ENCODE measurements at places on chromosomes 2 and 18.

GRCh38 chr2:23381084-23381483 lies 3.9 kb upstream of the KLHL29 start:
- peak; percentile 42 for DNase-seq

- DNase-seq = no peak
These were observed 582 bp upstream of the ZAP70 start for GRCh38 chr2:97712693-97713295.

DNA sequence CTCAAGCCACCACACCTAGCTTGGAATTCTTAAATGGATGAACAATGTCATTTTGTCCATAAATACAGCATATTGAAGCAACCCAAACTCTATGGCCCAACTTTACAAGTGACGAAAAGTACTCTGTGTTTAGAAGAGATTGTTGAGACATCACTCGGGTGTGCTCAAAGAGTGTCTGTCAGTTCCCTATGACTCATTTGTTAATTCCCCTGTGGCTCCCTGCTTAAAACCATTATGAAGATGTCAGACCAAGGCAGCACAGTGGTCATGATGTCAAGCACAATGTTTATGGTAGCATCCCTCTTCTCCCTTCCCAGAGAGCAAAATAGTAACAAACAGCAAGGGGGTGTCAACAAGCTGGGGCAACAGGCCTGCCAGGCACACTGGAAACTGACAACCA lies 3.0 kb downstream of the LYG1 start:
- no peak for DNase-seq

DNA sequence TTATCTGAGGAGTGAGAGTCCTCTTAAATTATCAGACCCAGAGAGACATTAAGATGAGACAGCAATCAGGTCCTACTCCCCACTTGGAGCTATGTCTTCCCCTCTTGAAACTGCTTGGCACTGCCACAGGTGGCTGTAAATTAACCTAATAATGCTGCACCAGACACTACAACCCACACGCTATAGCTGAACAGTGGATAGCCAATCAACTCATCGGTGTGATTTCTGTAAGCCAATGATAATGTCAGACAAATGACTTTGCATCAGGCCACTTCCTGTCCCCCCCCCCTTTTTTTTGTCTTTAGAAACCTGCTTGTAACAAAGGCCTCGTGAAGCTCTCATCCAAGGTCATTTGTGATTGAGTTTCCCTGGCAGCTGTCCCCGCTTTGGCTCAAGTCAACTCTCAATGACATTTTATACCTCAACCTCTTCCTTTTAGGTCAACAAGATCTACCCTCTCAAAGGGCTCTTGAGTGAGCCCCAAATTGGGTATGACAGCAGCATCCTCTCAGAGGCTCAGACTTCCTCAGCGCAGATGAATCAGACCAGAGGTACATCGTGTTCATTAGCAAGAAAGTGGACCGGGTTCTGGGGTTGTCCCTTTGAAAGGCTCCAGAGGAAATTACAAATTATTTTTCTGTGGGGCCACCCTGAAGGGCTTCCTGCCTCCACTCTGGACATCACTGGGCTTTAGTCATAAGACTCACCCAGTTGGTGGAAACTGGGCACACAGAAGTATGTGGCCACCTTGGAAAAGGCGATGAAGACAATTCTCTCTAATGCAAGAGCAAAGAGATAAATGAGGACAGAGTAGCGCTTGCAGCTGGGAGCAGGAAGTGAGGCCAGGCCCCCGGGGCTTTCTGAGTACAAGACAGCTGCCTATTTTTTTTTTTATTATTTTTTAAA lies 73.6 kb downstream of the COPS8 start:
- no peak for DNase-seq

DNA sequence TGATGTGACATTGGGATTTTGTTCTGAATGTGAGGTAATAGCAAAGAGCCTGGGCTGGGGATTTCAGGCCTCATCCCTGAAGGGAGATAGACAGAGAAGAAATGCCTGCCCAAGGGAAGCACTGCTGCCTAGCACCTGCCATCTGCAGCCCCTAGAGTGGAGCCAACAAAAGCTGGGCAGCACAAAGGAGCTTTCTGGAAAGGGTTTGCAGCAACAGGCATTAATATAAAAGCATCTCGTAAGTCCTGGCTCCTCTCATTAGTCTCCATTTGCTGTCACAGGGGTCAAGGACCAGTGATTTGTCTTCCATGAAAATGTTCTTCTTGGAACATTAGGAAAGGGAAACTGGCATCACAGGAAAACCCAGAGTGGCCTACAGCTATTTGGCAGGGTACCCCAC lies 157.2 kb upstream of the SLC14A2 start:
- no peak for DNase-seq

DNA sequence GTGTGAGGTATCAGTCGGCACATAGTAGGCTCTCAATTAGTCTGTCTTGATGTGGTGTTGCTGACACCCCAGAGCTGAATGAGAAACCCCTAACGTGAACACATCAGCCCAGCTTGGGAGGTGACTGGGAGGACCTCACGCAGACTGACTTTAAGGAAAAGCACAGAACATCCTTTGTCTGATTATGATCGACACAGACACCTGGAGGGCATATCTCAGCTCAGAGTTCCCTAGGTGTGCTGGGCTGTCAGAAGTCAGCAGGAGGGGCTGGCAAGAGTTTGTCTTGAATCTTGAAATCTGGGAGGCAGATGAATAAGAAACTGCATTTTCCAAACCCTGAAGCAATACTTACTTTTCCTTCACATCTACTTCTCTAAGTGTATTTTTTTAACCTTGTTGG lies 16.8 kb upstream of the MYCN start:
- DNase-seq = no peak

GRCh38 chr2:56049233-56049845 lies 125.8 kb upstream of the EFEMP1 start:
- no peak for DNase-seq

GRCh38 chr18:37483984-37484819 lies 81.4 kb downstream of the CELF4 start:
- DNase-seq = no peak

GRCh38 chr2:57185568-57185967 lies 861.0 kb upstream of the VRK2 start:
- no peak for DNase-seq

DNA sequence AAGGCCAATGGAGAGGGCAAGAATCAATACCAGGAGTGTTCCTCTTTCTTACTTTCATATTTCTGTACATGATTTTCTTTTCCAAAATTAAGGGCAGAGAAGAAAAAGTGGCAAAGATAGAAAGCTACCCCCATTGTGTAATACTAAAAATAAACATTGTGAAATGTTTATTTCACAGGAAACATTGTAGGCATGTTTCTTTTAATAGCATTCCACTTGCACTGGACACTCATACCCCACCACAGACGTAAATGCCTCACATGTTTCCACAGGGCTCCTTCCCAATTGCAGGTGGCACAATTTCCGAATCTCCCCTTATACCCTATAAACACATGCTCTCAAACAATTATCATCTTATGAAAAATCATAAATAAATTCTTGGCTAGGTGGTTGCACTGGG lies 645.1 kb upstream of the SETBP1 start:
- no peak for DNase-seq

GRCh38 chr2:132400169-132400900 lies 16.3 kb upstream of the GPR39 start:
- DNase-seq = no peak

DNA sequence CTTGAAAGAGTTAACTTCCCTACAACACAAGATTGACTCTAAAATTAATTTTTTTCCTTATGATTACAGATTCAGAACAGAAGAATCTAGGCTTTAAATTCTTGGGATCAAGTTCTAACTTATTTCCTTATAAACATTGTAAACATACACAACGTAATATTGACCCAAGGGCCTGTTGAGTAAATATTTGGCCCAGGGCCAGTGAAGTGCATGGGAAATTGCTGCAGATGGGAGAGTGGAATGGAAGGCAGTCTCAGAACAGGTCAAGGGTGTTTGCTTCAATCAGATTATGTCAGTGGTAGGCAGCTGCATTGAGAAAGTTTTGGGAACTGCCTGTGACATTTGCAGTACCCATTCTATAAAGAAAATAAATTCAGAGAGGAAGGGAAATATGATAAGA lies 137.6 kb downstream of the MYO1B start:
- DNase-seq = peak; percentile 21

DNA sequence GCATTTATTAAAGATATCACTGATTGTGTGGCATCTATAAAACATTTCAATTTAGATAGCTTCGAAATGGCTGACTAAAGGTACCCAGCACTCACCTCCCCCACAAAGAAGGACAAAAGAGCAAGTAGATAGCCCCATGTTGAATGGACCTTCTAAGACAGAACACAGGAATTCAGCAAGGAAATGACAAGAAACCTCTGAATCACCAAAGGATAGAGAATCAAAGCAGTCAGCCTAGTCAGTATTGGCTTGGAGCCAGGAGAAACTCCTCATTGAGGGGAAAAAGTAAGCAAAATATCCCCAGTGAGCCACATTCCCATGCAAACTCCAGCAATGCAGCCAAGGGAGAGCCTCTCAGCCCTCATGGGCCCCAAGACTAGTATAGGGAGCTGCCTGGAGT lies 113.7 kb downstream of the BARD1 start:
- no peak for DNase-seq

- DNase-seq = no peak
These were observed 36.5 kb upstream of the CDH19 start for GRCh38 chr18:66640431-66640830.

- DNase-seq = peak; percentile 51
These were observed 21.7 kb upstream of the POLI start for GRCh38 chr18:54247511-54248175.

GRCh38 chr2:120863661-120864320 lies 128.1 kb downstream of the GLI2 start:
- no peak for DNase-seq

DNA sequence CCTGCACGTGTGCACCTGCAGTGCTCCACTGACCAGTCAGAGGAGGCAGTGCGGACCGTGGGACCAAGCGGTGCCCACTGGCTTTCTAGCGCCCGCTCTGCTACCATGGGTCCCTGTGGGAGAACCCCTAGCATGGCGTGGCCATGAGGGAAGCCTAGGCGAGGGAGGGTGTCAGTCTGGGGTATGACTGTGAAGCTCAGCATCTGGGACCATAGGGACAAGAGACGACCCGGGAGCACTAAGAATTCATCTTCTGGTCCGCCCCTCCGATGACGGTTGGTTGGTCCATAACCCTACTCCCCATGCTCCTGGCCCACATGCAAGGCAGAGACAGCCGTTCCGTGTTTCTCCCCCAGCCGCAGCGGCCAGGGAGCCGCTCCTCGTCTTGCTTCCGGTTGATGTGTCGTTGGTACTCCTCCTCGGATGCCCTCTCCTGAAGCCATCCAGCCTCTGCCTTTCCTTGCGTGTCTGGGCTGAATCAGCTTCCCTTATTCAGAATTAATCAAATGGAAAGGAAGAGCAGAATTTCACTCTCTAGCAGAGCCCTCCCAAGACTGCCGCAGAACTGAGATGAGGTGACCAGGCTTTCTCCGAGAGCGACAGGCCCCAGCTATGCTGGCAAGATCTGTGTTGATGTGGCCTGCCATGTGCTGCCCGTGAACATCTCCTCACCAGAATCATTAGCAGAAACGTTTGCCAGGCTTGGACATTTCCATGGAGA lies 23.0 kb downstream of the COX7A2L start:
- no peak for DNase-seq

GRCh38 chr18:44855681-44856080 lies 175.0 kb downstream of the SETBP1 start:
- DNase-seq = no peak

DNA sequence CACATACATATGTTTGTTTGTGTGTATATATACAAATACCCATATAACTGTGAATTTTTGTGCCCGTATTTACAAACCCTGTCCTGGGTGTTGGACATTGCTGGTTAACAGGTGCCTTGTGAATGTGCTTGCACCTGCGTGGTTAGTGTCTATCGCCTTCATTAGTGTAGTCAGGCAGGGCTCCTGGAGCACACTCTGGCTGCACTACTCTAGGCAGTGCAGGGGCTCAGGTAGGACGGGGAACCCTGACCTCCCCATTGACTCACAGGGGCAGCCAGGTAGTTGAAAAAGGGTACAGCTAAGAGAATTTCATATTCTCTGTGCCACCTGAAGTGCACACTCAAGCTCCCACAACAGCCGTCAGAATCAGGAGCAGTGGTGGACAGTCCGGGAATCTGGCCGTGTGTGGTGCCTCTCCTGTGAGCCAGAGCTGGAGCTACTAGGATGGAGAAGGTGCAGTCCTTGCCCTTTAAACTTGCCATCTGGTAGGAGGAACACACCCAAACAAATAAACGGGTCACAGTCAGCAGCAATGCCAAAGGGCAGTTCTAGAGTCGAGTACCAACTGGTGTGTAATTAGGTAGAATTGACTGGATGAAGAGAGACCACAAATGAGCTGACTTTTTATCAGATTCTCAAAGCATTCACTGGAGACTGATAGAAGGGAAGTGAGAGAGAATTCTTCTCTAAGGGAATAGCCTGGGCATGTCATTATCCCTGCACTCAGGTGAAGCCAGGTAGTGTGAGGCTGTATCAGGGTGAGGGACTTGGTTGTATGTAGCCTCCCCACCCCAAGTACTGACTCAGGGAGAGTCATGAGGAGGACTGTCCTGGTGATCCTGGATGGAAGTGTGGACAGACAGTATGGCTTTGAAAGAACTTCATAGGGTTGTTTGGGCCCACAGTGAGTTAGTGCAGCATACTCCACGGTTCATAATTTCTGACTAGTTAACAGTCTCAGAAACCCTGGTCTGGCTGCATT lies 44.1 kb downstream of the FARP2 start:
- DNase-seq = no peak

GRCh38 chr18:79373736-79374135 lies 22.0 kb upstream of the NFATC1 start:
- no peak for DNase-seq

- peak; percentile 64 for DNase-seq
These were observed 33.5 kb upstream of the METAP1D start for GRCh38 chr2:171966235-171966634.

GRCh38 chr2:29235411-29235810 lies 120.2 kb downstream of the CLIP4 start:
- DNase-seq = no peak

- no peak for DNase-seq
These were observed 23.0 kb downstream of the CYTIP start for GRCh38 chr2:157420771-157421323.

DNA sequence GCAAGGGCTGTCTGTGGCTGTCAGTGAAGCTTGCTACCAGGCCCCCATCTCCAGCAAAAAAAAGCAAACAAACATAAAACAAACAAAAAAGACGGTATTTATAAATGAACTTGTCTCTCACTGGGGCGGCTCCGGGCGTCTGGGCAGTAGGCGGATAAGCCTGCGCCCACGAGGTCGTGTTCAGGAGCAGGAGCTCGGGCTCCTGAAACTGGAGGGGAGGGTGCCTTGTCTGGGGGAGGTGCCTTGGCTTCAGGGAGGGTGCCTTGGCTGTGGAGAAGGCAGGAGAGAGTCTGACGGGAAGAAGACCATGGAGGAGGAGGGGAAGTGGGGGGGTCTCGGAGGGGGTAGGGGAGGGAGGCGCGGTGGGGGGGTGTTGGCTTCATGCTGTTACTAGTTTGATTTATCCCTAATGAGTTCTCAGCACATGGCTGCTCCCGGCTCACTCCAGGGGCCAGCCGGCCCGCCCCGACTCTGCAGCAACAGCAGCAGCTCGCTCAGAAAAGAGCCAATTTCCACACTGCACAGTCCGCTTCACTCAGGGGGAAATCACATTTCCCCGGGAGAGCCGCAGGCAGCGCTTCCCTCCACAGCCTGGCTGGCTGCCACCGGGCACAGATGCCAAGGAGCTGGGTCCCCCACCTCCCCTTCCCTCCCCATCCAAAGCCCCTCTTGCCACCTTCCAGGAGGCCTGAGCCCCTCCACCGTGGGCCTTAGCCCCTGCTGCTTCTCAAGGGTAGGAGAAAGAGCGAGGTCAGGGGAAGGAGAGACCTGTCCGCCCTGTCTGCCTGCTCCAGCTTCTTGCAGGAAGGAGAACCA lies 38.7 kb downstream of the PSD4 start:
- no peak for DNase-seq

Data from NCI-H1105 (cell line).